ENCODE measurements at places on chromosomes 11 and 22. TPM values are rescaled to one million over a fixed set of nuclear protein-coding genes. Genes with fewer than 3 reads are reported as not detected.

Gene FIBIN
- not detected for total RNA-seq

Gene GLB1L2
- total RNA-seq, result 3.1 TPM

DNA sequence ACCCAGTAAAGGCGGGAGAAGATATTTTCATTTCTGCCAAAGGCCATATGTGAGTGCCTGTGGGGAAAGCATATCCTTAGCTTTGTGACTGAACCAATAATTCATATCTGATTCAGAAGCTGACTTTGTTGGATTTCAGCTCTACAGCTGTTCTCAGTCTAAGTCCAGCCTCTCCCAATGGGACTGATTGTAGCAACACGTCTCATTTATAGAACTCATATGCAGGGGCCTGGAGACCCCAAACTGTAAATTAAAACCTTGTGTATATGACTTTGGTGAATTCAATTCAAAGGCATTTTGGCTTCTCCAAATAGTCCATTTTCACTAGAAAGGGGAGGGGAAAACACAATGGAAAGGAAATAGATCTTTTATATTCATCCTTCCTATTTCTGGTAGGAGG, 250.4 kb upstream of the SORL1-AS1 start:
- no peak overlapping the region for H3K4me3 ChIP-seq
- peaks cover 19% of the 10 kb centered on the region for H3K27me3 ChIP-seq

DNA sequence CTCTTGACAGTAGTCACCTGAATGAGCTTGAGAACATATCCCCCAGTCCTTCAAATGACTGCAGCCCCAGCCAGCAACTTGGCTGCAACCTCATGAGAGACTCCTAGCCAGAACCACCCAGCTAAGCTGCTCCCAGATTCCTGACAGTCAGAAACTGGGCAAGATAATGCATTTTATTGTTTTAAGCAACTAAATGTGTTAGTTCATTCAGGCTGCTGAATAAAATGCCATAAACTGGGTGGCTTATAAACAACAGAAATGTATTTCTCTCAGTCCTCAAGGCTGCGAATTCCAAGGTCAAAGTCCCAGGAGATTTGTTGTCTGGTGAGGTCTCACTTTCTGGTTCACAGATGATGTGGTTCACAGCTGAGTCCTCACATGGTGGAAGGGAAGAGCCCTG, 5.8 kb upstream of the PAMR1 start:
- no peak for DNase-seq
- H3K36me3 ChIP-seq, result no peaks in the 10 kb centered on the region
- peaks cover 32% of the 10 kb centered on the region for H3K27me3 ChIP-seq

DNA sequence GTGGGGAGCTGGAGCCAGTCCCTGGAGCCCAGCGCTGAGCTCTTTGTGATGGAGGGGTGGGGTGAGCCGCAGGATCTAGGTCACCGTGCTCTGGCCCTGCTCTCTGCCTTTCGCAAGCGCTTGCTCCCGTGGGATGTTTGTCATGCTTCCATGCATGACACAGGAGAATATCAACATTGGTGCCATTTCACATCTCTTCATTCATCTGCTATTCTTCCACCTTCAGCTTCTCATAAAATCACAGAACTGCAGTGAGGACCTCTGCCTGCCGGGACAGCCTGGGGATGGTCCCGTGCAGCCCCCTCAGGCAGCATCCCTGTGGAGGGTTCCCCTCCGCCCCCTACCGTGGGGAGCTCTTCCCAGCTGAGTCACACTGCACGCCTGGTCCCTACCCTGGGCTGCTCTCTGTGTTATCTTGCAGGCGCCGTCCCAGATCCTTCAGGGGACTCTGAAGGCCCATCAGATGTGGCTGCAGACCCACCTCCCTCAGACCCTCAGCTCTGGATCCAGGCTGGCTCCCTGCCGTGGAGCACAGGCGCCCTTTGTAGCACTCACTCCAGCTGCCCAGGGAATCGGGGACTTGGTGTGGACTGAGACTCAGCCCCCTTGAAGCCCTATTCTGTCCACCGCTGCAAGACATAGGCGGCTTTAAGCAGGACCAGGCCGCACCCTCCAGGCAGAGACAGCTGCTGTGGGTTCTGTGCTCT, 5.1 kb upstream of the SEPTIN5 start:
- no peaks in the 10 kb centered on the region for H3K36me3 ChIP-seq
- H3K27me3 ChIP-seq, result peaks cover 17% of the 10 kb centered on the region
- DNase-seq, result no peak
- H3K4me3 ChIP-seq, result no peak overlapping the region

GRCh38 chr11:16297332-16297731, 59.0 kb downstream of the SOX6 start:
- no peak for DNase-seq
- H3K27me3 ChIP-seq, result no peaks in the 10 kb centered on the region
- H3K4me1 ChIP-seq, result no peaks in the 10 kb centered on the region
- no peak overlapping the region for H3K4me3 ChIP-seq
- H3K36me3 ChIP-seq, result no peaks in the 10 kb centered on the region

DNA sequence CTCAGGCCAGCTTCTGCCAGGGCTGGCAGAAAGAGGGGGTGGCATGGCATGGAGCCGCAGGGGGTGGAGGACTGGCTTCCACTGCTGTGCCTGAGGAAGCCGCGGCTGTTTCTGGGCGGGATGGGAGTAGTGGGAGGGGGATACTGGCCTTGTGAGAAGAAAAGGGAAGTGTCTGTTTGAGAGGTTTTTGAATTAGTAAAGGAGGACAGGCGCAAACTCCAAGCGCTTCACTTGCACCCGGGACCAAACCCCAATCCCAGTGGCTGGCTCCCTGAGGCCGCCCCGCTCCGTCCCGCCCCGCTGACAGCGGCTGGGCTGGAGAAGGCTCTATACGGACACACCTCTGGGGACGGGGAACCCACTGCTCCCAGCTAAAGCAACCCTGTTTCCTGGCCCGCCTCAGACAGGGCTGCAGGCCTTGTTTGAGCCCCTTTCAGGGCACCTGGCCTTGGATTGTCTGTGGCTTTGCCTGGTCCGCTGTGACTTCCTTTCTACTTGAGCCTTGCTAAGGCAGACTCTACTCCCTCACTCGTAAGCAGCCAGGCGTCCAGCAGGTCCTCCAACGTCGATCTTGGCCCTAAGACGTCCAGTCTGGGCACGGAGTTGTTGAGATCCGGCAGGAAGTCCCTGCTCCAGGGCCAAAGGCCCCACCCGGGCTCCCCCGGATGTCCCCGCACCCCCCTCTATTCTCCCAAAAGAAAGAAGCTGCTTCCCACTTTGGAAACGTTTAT, 2.2 kb downstream of the APOA1 start:
- H3K4me1 ChIP-seq, result peaks cover 6% of the 10 kb centered on the region
- no peaks in the 10 kb centered on the region for H3K27me3 ChIP-seq
- no peak overlapping the region for H3K27ac ChIP-seq
- H3K4me3 ChIP-seq, result peak overlapping the region; percentile 50
- no peak for DNase-seq
